T-helper 2 cell (primary cell): ENCODE measurements at places on chromosomes 5 and 9.
A peak's percentile ranks its signal among the peaks of the same experiment; 100 is the strongest.

GRCh38 chr5:170266570-170267381, 30.8 kb downstream of the LCP2 start:
- DNase-seq, result no peak

DNA sequence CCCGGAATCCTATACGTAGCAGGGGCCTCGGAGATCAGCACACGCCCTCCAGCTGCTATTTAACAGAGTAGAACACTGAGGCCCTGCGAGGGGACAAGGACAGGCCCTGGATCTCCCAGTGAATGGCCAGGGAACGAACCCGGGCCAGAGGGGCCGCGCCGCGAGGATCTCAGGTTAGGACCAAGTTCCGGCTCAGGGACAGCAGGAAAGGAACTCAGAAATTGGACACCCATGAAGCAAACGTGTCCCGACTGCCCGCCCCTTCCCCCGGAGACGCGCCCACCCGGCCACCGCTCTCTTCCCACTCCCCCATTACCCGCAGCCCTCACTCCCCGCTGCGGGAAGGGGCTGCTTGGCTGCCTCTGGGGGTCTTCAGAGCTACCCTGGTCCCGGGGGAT, 1.0 kb upstream of the FOXE1 start:
- no peak for DNase-seq

DNA sequence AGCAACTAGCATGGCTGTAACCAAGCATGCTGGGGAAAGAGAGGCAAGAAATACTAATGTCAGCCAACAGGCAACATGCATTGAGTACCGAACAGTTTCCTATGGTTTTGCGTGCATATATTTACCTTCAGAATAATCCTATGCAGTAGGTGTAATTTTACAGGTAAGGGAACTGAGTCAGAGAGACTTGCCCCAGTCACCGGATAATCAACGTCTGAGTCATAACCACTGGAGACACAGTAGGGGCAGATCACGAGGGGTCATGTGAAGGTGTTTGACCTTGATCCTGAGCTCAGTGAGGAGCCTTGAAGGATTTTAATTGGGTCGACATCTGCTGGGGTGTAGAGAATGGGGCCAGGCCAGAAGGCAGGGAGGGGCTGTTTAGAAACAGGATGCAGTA, 13.4 kb upstream of the TSC1 start:
- no peak for DNase-seq

DNA sequence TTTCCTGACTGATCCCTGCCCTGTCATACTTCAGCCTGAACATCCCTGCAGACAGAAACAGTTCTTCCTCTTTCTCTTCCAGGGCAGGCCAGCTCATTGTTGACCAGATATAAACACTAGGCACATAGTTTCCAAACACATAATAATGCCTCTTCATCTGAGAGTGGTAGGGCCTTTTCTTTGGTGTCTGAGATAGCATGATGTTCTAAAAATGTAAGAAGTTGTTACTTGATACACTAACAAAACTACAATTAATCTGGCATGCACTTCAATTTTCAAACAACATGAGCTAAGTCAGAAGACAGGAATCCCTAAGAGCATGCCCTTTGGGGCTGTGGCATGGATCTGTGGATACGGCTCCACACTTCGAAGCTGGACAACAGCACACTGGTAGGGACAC, 246.6 kb downstream of the SPOCK1 start:
- no peak for DNase-seq

GRCh38 chr5:75361310-75361709, 24.3 kb downstream of the HMGCR start:
- no peak for DNase-seq

- DNase-seq, result peak; percentile 3
These were observed 22.4 kb upstream of the SLC6A3 start for GRCh38 chr5:1467341-1468246.

DNA sequence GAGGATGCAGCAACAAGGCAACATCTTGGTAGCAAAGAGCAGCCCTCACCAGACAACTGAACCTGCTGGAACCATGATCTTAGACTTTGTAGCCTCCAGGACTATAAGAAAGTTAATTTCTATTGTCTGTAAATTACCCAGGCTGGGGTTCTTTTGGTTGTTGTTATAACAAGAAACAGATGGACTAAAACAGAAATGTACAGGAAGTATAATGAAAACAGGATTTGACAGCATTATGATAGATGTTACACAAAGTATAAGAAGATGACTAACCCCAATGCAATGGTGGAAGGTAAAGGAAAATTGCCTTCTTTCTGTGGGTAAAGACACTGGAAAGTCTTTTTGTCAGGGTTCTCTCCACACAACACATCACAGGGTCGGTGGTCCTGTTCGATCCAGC, 204.2 kb downstream of the SGCD start:
- no peak for DNase-seq

DNA sequence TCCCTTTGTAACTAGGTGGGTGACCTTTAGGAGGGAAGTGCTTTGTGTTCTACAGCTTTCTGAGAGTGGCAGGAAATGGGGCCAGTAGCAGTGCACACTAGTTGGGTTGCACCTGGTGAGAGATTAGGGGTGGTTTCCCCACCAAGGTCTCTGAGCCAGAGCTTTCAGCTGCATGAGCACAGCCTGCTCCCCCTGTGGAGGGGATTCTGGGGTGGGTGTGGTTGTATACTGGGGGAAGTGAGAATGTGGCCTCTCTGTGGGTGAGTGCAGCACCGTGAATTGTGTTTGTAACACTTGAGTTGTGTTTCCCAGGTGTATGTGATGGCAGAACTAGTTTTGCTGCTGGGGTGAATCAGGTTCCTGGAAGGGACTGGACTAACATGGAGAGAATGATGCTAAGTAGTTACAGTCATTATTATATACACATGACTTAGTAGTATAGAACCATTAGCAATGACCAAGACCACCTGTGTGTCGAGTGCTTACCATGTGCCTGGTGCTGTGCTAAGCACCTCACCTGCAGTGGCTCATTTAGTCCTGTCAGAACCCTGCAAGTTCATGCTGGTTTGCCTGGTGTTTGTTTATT, 11.8 kb upstream of the CXXC5 start:
- DNase-seq, result no peak

DNA sequence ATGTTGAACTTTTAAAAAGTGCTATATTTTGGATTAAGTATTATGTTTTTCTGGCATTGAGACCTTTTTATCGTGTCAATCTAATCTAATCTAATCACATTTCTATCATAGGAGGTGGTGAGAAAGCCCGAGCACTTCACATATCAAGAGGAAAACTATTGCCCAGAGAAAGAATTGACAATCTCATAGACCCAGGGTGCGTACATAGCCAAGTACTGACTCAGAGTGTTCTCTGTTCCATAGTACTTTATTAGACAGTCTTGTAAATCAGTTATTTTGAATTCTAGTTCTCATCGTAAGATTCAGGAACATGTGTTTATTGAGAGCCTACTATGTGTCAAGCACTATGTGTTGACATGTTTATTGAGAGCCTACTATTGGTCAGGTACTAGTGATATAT, 9.0 kb downstream of the MCCC2 start:
- no peak for DNase-seq

GRCh38 chr5:10699281-10699874, 61.7 kb downstream of the DAP start:
- no peak for DNase-seq

DNA sequence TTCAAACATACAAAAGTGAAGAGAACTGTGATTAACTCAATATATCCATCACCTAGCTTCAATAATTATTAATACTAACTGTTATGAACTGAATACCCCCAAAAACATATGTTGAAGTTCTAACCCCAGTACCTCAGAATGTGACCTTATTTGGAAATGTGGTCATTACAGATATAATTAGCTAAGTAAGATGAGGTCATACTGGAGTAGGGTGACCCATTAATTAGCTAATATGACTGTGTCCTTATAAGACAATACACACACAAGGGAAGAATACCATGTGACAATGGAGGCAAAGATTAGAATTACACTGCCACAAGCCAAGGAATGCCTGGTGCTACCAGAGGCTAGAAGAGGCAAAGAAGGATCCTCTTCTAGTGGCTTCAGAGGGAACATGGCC, 7.8 kb downstream of the RRAGA start:
- DNase-seq, result no peak

DNA sequence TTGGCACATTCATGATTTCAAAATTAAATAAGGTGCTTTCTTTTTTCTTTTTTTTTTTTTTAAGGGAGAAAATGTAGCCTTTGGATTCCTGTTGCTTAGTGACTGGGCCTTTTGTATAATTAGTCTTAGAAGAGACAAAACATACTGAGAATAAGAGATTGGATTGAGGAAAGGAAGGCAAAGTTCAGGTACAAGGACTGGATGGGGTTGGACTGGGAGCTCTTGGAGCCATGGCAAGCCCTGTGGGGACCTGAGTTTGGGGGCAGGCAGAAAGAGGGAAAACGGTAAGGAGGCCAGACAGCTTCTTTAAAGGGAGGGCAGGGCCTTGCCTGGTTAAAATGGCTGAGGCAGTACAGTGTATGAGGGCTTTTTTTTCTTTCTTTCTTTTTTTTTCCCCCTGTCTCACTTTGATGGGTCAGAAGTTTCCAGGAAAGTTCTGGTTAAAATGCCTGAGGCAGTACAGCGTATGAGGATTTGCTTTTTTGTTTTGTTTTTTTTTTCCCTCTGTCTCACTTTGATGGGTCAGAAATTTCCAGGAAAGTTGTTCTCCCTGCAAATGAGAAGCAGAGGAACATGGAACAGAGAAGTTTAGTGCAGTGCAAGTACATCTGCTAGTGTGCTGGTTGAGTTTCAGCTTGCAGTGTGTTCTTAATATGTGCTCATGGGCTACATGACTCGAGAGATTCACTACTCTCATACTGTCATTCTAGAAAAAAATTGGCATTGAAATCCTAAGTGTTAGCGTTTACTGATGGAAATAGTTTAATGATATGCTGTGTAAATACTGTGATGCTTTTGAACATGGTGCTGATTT, 16.8 kb downstream of the SNX18 start:
- DNase-seq, result no peak

- no peak for DNase-seq
These were observed at the start of gene CMBL for GRCh38 chr5:10307206-10308148. Gene CMBL, minus strand, starts transcription at chr5:10307902. Its CDS starts 17,140 bp downstream, at chr5:10290762.

DNA sequence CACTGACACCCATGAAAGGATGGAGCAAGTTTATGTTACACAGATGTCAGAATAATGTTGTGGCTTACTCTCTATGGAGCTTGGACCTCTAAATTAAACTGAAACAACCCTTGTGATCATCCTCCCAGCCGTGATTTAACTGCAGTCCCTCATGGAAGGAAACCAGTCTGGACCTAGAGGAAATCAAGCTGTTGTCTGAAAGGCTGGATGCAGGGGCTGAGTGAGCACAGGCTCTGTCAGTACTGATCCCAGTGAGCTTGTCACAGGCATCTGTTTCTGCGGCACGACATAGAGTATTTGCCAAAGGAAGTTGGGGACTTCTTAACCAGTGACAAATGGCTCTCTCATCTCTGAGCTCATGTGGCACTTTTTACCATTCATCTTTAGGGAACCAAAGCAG, 282.9 kb upstream of the MAP3K1 start:
- DNase-seq, result no peak

GRCh38 chr9:114900942-114901802, 29.2 kb downstream of the TNFSF8 start:
- no peak for DNase-seq

DNA sequence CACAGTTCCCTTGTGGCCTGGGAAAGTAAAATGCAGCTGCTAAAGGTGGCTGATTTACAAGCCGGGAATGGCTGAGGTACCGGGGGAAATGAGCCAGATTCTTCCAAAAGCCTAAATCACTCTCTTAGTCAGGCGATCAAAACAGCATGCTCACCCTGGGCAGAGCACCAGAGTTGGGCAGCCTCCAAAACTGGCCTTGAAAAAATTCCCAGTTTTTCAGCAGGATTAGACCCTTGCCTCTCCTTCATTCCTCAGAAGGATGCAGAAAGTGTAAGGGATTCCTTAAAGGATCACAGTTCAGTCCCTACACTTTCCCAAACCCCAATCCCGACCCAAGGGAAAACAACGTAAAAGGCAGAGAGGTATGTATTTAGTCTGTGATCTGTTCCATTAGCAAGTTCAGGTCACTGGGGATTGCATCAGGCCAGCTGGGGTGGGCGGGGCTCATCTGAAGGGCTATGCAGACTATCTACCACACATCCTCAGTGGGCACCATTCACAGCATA, 16.9 kb downstream of the TMEM174 start:
- DNase-seq, result no peak

DNA sequence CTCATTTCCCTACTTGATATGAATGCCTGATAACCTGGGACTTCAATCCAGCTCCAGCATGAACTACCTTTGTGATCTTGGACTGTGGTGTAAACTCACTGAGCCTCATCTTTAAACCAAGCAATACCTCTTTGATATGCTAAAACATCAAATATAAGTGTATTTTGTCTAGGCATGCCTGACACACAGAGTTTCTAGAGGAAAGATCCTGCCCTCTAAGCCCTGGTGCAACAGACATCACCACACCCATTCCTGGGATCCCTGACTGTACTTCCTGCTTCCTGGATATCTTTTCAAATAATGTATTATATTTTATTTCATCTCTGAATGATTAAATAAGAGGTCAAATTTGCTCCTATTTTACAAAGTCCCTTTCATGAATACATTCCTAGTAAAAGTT, 55.8 kb downstream of the ANXA2R start:
- DNase-seq, result no peak

- DNase-seq, result no peak
These were observed 565.5 kb upstream of the TUSC1 start for GRCh38 chr9:26243726-26244125.

DNA sequence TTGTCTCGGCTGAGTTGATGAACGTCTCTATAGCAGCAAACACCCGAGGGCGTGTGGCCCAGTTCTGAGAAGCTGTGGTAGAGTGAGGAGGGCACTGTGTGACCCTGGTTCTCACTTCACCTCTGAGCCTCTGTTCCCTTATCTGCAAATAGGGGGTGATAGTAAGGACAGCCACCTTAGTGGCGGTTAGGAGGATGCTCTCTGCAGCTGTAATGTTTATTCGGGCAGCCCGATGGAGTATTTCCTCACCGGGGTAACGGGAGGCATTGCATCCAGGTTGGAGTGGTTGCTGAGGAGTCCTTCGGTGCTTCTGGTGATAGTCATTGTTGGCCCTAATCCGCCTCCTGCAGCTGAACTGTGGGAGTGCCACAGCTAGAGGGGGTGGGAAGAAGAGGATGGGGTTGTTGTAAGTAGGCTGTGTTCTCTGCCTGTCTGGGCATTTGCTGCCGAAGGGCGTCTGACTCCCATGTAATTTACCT, 13.9 kb downstream of the PRRC2B start:
- no peak for DNase-seq

- DNase-seq, result no peak
These were observed 139.1 kb downstream of the KCNIP1 start for GRCh38 chr5:170642776-170643436.

GRCh38 chr9:132681561-132681960, 11.3 kb downstream of the GTF3C4 start:
- DNase-seq, result no peak

DNA sequence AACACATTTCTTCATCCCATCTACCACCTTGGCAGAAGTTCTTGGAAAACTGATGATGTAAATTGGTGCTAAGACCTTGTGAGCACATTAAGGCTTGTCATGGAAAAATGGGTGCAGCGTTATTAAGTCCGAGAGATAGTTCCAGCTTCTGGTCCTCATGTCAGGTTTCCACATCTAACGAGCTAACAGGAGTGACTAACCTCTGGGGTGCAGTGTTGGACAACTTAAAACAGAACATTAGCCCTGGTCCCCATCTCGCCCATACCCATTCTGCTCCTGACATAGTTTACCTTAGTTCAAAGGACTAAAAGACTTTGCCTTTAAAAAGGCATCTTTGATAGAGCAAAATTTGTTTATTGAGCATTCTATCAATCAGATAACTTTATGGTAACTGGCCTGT, 128.0 kb downstream of the SLC1A3 start:
- DNase-seq, result no peak
